Kidney epithelial cell (primary cell): ENCODE measurements at places on chromosomes 5 and 9. TPM values are rescaled to one million over a fixed set of nuclear protein-coding genes. Genes with fewer than 3 reads are reported as not detected.

DNA sequence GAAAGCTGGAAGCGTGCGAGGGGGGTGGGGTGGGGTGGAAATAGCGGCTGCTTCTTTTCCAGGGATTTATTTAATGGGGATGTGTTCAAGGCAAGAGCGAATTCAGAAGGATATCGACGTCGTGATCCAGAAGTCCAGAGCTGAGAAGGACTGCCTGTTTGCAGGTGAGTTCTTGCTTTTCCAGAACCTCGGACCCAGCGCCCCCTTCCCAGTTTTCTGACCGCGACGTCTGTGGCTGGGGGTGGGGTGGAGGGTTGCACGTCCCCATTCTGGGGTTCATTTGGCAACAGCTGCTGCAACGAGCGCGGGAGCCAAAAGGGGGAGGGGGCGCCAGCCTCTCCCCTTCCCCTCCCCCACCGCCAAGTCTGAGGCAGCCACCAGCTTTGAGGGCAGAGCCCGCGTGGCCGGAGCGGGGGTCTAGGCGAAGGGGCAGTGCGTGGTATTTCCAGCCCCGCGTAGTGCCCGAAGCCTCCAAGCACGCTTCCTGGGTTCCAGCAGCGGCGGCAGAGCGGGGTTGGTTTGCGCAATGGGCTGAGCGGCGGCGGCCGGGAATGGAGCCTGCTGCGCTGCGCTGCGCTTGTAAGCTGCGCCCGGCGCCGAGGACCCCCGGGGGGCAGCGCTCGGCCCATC lies 701 bp downstream of the PARP8 start:
- DNase-seq = no peak

GRCh38 chr9:7967851-7968250 lies 168.3 kb upstream of the DMAC1 start:
- DNase-seq = no peak

DNA sequence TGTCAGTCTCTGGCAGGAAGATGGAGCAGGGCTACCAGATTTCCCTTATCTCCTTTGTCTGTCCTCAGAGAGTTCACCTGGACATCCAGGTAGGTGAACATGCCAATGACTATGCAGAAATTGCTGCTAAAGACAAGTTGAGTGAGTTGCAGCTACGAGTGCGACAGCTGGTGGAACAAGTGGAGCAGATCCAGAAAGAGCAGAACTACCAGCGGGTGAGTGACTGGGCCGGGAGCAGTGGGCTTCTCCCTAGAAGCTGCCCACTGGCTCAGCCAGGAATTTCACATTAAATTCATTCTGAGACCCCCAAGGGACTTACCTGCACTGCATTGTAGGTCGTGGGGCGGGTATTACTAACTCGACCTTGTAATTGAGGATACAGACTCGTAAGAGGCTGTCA lies 2.1 kb downstream of the TMED9 start:
- no peak for DNase-seq

DNA sequence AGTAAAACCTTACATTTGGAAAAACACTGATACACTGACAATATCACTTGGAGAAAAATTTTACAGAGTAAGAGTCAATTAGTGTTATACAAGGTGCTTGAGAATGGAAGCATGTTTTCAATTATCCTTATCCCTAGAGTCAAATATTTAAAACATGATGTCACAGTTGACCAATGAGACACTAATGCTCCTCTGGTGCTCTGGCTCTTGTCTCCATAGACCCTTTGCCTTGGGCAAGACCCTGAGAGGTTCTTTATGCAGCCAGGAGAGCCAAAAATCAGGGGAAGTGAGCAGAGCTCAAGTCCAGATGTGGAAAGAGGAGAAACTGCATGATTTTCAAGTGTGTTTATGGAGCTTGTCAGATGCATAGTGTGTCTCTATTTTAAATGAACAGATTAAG lies 153.9 kb downstream of the MARCHF11 start:
- no peak for DNase-seq

GRCh38 chr9:87290241-87291052 lies 207.2 kb upstream of the DAPK1 start:
- DNase-seq = no peak

GRCh38 chr9:96183751-96184150 lies 118.2 kb downstream of the HSD17B3 start:
- DNase-seq = no peak

GRCh38 chr9:135561391-135562234 lies at the start of gene PAEP:
Gene PAEP (plus strand): TSS chr9:135561756.
- DNase-seq = no peak

DNA sequence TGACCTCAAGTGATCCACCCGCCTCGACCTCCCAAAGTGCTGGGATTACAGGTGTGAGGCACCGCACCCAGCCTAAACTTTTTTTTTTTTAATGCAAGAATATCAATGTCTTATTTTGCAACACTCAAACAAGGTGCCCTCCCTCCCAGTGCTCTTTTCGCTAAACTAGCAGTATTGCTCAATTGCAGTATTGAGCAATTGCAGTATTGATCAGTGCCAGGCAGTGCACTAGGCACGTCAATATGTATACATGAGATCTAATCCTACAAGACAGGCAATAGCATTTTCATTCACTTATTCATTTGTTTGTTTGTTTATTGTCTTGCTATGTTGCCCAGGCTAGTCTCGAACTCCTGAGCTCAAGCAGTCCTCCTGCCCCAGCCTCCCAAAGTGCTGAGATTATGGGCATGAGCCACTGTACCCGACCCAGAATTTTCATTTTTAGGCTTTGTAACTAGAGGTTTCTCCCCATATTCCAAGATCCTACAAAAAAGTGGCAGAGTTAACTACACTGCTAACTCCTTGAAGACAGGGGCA lies 94.5 kb downstream of the TTLL11 start:
- no peak for DNase-seq

GRCh38 chr9:37364136-37364535 lies 58.4 kb upstream of the GRHPR start:
- DNase-seq = no peak

DNA sequence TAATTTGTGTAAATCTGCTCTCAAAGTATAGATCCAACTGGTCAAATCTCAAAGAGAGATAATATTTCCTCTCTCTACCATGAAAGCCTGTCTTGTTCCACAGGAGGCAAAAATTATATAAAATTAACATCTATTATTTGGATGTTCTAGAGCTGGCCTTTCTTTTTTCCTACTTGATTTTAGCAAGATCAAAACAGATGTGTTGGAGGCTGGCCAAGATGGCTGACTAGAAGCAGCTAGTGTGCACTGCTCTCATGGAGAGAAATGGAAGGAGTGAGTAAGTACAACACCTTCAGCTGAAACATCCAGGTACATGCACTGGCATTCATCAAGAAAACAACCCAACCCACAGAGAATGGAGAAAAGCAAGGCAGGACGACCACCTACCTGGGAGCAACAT lies 298.6 kb upstream of the SLC24A2 start:
- no peak for DNase-seq

- no peak for DNase-seq
These were observed 257.6 kb downstream of the SEMA5A start for GRCh38 chr5:9288234-9288633.

- no peak for DNase-seq
These were observed 113.5 kb downstream of the CAMK4 start for GRCh38 chr5:111337688-111338087.

GRCh38 chr5:98365126-98365525 lies 408.3 kb upstream of the RGMB start:
- no peak for DNase-seq

DNA sequence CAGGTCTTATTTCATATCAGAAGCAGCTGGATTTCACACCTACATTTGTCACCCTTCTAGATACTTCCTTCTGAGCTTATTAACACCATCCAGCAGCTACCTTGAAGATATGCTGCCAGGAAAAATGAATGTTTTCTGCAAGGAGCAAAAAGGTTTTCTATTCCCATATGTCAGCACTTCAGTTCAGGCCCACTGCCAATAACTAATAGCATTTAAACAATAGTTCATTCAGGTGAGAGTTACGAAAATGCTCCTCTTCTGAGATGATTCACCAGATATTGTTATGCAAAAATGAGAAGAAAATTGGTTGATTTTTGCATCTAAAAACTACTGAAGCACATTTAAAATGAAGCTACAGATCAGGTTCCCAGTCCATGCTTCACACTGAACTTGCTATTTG lies 56.4 kb upstream of the ISL1 start:
- DNase-seq = no peak

GRCh38 chr5:157547941-157548512 lies 27.5 kb downstream of the ADAM19 start:
- DNase-seq = no peak

DNA sequence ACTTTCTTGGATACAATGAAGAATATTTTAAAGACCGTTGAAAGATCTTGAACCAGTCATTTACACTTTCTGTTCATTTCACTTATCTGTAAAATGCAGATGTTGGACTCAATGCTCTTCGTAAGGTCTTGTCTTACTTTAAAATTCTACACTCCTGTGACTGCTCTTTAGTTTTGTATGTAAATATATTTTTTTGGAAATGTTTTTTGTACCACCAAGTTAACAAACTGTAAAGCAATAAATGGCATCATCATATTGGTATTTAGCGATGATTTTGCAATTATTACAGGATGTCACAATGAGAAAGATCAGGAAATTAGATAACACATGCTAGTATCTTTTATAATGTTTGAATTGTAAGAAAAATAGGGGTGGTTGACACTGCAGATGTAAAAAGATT lies 80.8 kb upstream of the GNAQ start:
- DNase-seq = no peak

- DNase-seq = no peak
These were observed 261.8 kb downstream of the ARHGAP26 start for GRCh38 chr5:143031781-143032580.

- no peak for DNase-seq
These were observed 35.1 kb downstream of the POLK start for GRCh38 chr5:75546830-75547229.

DNA sequence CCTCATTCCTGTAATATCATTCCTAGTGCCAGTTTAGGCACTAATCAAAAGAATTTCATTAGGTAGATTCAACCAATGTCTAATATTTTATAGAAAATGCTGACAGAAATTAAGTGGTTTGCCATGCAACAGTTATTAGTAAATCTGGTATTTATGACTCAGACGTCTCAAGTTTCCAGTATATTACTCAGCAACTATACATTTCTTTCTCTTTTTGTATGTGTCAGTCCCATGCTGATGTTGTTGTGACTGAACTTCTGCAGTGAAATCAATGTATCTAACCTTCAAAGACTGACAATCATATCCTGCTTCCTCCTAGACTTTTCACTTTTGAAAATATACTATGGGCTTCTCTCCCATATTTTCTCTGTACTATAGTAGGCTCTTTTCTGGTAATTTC lies 822.5 kb downstream of the NR2F1-AS1 start:
- DNase-seq = no peak

- no peak for DNase-seq
These were observed 14.8 kb downstream of the COL27A1 start for GRCh38 chr9:114169952-114170770.

DNA sequence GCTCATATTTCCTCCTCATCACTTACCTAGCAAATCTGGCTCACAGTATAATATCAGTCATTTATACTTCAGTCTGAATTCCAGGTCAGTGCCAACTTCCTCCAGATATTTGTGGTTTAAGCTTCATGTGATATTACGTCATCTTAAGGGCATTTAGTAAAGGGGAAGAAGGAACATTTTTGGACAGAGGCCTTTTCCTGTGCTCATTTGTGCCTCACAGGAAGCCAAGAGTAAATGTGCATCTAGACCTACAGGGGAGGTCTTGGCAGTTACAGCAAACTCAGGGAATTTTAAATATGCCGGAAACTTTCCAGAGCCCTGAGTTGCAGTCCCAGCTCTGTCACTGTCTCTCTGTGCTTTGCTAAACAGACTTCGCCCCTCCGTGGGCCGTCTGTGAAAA lies 12.3 kb upstream of the KCNIP1 start:
- peak; percentile 77 for DNase-seq

GRCh38 chr9:36099718-36100117 lies 36.8 kb upstream of the GLIPR2 start:
- DNase-seq = no peak

GRCh38 chr5:14744296-14745187 lies 80.0 kb downstream of the OTULIN start:
- DNase-seq = no peak

- no peak for DNase-seq
These were observed 152.5 kb downstream of the MUSK start for GRCh38 chr9:110821064-110821463.

- no peak for DNase-seq
These were observed 12.2 kb upstream of the POMT1 start for GRCh38 chr9:131490514-131490913.

- DNase-seq = no peak
These were observed 161.4 kb downstream of the DOCK2 start for GRCh38 chr5:169798438-169798837.

DNA sequence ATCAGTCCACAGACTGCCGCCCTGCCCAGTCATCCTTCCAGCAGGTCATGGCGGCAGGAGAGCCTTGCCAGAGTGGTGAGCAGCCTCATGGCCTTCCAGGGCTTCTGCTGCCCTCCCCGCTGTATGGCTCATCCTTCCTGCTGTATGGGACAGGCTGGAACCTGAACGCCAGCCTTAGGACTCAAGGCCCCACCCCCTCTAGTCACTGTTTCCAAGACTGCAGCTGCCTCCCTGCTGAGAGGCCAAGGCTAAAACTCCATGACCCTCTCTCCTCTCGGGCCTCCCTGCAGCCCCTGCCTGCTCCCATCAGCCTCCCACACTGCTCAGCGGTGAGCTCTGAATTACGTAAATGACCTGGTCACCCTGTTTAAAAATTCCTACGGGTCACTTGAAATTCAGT lies 227.5 kb downstream of the AGTPBP1 start:
- no peak for DNase-seq

GRCh38 chr9:102072059-102072764 lies 333.8 kb upstream of the GRIN3A start:
- DNase-seq = no peak

DNA sequence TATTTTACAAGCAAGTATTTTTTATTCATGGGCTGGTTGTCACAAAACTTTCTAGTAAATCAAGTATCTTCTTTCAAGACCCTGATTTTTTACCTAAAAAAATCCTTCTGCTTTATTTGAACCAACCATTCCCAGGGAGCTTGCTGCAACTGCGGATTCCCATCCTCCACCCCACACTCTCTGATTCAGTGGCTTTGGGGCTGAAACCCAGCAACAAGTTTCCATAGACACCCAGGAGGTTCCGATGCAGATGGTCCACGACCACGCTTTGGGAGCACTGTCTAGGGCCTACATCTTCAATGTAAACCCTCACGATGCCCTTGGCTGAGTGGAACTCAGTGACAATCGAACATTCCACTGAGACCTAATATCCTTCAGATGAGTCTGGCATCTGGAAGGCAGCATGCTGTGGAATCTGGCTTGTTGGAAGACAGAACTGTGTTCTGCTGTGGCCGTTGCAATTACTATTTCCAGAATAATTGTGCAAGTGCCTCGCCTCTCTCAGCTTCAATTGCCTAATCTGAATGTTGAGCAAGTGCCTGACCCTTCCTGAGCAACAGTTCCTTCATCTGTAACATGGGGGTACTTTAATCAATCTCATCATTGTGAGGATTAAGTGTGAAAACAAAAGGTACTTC lies 105.1 kb downstream of the INSYN2B start:
- no peak for DNase-seq

CFAP157 gene
- 0.07 TPM in 1 of 2 replicates, not detected in the other for total RNA-seq

SAPCD2 gene
- total RNA-seq = 5.3 and 5.8 TPM in 2 replicates

CERCAM gene
- 105 and 114 TPM in 2 replicates for total RNA-seq

LCN9 gene
- not detected in 2 replicates for total RNA-seq

IL4 gene
- not detected in 2 replicates for total RNA-seq

LOX gene
- total RNA-seq = 9.0 and 13.2 TPM in 2 replicates

GABRB2 gene
- total RNA-seq = 0.07 TPM in 1 of 2 replicates, not detected in the other

BTNL3 gene
- total RNA-seq = not detected in 2 replicates

MARVELD2 gene
- 27.6 and 28.6 TPM in 2 replicates for total RNA-seq

OTULINL gene
- total RNA-seq = 1.0 and 1.8 TPM in 2 replicates

APBB3 gene
- total RNA-seq = 9.6 and 13.3 TPM in 2 replicates

KCNMB1 gene
- total RNA-seq = 0.04 TPM in 1 of 2 replicates, not detected in the other

PAPPA gene
- 15.4 and 15.5 TPM in 2 replicates for total RNA-seq
